ENCODE measurements at places on chromosomes 13 and 19. TPM values are rescaled to one million over a fixed set of nuclear protein-coding genes. Genes with fewer than 3 reads are reported as not detected.

Gene C1QTNF9B
- not detected for total RNA-seq

Gene EDNRB
- not detected for total RNA-seq

Gene TDRD3
- total RNA-seq = 7.6 TPM

Gene LILRA5
- not detected for total RNA-seq

Gene CYP4F2
- total RNA-seq = 3.8 TPM

Gene IGFL3
- total RNA-seq = 3.3 TPM

Gene SMAD9
- 4.0 TPM for total RNA-seq

Gene DNAAF3
- 7.0 TPM for total RNA-seq

Gene GDF15
- 378 TPM for total RNA-seq

Gene VMAC
- 3.1 TPM for total RNA-seq

Gene OBI1
- 17.0 TPM for total RNA-seq

Gene GRAMD1A
- total RNA-seq = 22.0 TPM

Gene TBXA2R
- total RNA-seq = 1.6 TPM

Gene UBE2L5
- not detected for total RNA-seq

Gene SLC6A16
- 0.85 TPM for total RNA-seq

Gene SERP2
- not detected for total RNA-seq

Gene CNN2
- 111 TPM for total RNA-seq

Gene CYP2B6
- not detected for total RNA-seq

Gene C19orf33
- total RNA-seq = 2.7 TPM

Gene CGB1
- 11.4 TPM for total RNA-seq

Gene ZNF763
- total RNA-seq = not detected

Gene ZNF575
- not detected for total RNA-seq

Gene OR7C1
- total RNA-seq = not detected

Gene TM9SF2
- total RNA-seq = 112 TPM

Gene ZNF559
- 6.8 TPM for total RNA-seq

Gene ZSCAN4
- total RNA-seq = not detected

Gene DYRK1B
- 4.3 TPM for total RNA-seq

Gene VSTM1
- total RNA-seq = not detected

Gene TNNI3
- not detected for total RNA-seq

All from H4 (cell line).